Activated CD8-positive, alpha-beta memory T cell treated with anti-CD3 and anti-CD28 coated beads, Interleukin-2, amount 10 ng/mL, durations not matched to agents 7 days and 5 days (primary cell): ENCODE measurements at places on chromosomes 3 and 15. TPM values are rescaled to one million over a fixed set of nuclear protein-coding genes. Genes with fewer than 3 reads are reported as not detected.
A peak's percentile ranks its signal among the peaks of the same experiment; 100 is the strongest.

GRCh38 chr3:194809382-194809781, 123.7 kb downstream of the FAM43A start:
- no peak for DNase-seq

GRCh38 chr3:11250902-11251806, 21.0 kb upstream of the ATG7 start:
- no peak for DNase-seq

GRCh38 chr15:82945326-82945725, 7.2 kb downstream of the HOMER2 start:
- no peak for DNase-seq

- no peak for DNase-seq
Measured at GRCh38 chr15:78228356-78228996, 5.9 kb downstream of the ACSBG1 start.

DNA sequence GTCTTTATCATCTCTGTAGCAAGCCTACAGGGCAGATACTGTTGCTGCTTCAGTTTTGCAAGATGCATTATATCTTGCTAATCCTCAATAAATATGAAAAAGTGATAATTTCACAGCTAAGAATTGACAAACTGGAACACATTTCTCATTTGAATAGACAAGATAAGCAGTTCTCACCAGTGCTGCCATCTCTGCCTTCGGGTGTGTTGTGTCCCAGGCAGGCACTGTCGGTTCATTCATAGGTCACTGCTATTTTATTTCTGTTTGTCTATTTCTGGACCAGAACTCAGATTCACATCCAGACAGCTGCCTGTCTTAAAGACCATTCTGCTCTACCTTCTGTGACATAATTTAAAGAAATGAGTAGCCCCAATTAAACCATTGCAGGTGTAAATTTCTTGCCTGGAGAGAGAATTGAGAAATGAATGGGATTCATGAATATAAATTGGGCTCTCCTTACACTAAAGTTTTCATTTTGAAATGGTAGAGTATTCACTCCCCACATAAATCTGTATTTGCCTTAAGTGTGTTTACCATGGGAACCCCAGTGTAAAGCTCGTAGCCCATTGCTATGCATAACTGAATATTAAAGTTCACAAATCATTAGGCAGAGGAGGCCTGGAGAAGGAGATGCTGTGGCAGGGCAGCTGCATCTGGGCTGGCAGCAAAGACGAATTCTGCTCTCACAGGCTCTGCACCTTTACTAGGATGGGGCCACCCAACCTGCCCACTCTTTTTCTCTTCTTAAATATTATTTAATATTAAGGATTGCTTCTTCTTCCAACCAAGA, 149.9 kb downstream of the ARPP21 start:
- no peak for DNase-seq

GRCh38 chr15:91225741-91226140, 125.7 kb downstream of the SV2B start:
- no peak for DNase-seq

DNA sequence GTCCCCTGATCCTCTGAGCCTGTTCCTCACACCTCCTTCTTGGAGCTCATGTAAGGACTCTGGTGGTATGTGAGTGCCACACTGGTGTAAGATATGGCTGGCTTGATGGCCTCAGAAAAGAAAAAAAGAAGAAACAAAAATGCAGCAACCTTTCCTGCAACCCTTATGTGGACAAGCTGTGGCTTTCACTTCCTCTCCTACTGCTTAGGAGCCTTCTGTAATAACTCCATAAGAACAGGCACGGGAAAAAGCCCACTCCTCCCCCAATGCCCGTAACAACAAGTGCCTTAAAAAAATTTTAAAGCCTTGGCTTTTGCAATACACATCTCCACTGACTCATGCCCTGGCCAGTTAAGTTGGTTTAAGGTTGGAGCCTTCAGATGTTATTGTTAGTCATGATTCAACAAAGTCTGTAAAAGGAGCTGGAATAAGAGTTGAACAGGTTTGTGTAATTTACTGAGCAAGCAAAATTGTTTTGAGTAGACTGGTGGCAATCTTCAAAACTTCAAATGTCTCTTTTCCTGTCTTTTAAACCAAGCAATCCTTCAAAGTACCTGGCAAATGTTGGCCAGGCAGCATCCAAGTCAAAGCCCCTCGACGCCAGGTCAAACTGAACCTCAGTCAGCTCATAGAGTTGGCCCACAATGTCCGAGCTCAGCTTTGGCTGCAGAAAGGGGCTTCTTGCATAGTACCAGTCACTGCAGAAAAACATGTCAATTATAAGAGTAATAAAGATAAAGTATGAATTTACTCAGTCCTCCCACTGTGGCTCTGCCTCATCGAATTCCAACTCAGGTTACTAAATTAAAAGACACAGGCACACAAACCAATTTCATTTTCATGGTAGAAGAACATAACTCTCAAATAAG, 22.9 kb downstream of the FYCO1 start:
- DNase-seq = no peak

DNA sequence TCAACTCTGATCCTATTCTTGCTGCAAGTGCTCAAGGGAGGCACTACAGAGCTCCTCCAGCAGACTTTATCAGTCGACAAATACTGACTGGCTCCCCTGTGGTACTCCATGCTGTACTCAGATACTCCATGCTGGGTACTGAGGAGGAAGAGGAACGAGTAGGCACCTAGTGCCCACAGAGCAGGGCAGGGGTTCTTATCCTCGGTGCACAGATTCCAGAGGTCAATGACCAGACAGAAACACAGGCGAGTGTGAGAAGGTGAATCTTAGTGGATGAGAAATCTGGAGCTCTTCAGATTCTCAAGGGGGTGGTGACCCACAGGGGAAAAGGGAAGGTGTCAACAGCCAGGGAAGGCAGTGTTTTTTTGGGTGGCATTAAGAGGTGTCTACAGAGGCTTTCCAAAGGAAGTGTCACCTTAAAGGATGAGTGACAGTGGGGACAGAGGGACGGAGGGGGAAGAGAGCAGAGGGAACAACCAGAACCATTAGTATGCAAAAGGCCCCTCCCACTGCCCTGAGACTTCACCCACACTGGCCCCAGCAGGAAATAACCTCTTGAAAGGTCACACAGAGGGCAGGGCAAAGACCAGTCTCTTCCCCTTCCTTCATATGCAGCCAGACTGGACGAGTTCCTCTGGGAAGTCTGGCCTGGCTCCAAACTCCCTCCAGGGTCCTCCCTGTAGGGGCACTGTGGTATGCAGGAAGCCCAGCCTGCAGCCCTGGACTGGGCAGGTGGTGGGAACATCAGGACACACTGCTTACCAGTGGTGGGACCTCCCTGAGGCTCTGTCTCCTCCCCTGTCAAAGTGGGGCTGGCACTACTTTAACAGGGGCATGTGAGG, 27.5 kb downstream of the CCDC12 start:
- DNase-seq = peak; percentile 70

DNA sequence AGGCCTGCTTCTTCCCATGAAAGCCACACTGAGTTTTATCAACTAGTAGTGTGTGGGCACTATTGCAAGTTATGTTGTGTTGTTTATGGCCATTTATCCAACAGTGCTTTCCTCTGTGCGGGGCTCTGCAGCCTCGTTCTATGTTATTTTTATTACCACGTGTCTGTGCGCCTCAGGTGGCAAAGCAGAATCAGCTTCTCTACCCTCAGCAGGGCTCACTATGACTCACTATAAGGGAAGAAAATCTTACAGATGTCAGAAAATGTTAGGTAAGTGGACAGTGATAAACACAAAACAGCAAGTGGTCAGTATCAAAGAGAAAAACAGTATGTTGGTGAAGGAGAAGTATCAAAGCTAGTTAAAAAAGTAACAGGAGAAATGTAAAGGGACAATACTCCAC, 61.4 kb downstream of the MOBP start:
- no peak for DNase-seq

DNA sequence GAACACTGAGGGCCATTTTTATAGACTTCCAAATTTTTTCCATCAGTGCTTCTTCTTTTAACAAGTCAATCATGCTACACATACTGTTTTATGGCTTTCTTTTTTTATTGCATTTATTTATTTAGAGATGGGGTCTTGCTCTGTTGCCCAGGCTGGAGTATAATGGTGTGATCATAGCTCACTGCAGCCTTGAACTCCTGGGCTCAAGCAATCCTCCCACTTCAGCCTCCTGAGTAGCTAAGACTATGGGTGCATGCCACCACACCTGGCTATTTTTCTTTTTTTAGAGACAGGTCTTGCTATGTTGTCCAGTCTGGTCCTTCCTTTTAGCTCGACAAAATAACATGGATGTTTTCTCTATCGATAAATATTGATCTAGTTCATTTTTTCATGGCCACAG, 425.8 kb upstream of the WNT5A start:
- no peak for DNase-seq

DNA sequence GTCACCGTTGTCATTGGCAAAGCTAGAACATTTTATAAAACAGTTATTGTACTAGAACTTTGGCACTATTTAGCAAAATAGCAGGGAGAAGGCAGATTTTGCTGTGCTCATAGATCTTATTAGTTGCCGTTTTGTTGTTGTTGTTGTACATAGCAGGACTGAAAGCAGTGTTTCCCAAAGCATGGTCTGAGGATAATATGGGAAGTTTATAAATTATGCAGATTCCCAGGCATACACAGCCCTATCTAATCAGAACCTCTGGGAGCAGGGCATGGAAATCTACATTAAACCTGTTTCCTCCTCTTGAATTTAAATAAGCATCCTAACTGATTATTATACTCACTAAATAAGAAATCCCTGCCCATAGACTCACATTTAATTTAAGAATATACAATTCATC, 87.9 kb downstream of the RAP2B start:
- DNase-seq = no peak

- no peak for DNase-seq
Measured at GRCh38 chr3:40109641-40110490, 199.6 kb upstream of the EIF1B start.

DNA sequence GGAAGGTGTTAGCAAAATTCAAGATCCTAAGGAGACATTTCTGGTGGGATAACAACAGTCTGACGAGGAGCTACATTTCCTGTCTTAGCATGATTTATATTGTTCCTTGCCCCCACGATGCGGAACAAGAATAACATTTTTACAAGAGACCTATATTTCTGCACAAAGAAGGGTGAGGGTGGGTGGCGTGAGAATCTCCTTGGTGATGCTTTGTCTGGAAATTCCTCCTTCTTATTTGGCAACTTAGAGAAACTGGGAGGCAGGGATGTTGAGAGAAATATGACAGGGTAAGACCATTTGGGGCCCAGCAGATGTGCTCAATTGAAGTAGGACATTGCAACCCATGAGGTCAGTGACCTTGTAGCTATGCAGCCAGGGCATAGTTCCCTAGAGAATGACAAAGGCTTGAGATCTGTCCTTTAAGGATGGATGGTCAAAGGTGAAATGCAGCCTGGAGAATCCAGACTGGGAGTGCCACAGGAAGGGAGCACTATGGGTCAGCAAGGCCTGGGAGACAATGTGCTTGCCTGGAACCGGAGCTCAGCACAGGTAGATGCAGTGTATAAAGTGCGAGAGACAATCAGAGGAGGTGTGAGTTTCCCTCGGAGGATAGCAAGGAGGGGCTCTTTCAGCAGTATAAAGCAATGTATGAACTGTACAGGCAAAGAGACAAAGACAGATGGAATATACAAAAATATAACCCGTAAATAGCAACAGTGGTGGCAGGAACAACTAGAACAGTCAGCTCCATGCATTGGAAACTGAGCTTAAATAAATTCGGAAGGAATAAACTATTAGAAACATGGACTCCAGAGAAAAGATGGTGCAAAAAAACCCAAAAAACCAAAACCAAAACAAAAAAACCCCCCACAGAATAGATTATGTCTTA, 317.6 kb upstream of the TBL1XR1 start:
- DNase-seq = no peak

DNA sequence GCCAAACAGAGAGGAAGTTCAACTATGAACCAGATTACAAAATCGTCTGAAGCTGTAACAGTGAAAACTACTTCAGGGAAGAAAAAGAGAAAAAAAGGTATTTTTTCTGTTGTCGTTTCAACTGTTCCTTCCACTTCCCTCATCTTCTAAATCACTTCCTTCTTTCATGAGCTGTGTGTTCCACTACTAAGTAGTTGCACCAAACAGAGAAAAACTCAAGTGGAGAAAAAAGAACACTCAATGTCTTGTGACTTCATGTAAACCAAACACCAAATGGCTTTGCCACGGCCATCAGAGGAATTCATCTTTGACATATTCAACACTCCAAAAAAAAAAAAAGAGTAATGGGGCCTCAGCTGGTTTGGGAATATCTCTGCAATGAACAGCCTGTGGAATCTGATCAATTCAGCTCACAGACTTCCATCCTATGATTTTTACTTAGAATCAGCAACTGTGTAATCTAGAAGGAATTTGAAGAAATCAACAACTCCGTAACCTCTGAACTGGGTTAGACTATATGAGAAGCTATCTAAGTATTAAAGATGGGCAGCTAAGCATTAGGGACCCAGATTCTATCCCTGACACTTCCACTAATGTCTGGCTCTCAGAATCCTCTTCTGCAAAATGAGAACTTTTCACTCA, 47.5 kb upstream of the RNF7 start:
- DNase-seq = no peak

DNA sequence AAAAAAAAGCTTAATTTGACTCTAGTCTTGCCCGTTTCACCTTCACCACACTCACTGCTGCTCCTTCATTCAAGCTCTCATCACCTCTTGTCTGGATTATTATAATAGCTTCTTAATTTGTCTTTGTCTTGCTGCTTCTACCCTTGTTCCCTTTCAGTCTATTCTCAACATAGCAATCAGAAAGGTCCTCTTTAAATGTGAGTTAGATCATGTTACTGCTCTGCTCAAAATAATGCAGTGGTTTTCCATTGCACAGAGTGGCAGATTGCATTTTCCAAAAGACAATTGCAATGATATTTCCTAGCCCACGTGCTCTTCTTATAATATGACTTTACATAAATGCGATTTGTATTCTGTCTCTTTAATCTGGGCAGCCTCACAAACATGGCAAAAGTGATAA, 174.6 kb downstream of the ALDH1A2 start:
- DNase-seq = no peak

Gene SAXO2
- not detected for total RNA-seq

Gene CA12
- not detected for total RNA-seq

Gene APBA2
- total RNA-seq = 7.9 TPM

Gene EDC3
- total RNA-seq = 41.8 TPM

Gene WDR76
- total RNA-seq = 79.7 TPM
